ENCODE measurements at places on chromosomes 12 and 14.

- no peak for DNase-seq
Measured at GRCh38 chr14:47332106-47332505, 343.3 kb downstream of the MDGA2 start.

- no peak for DNase-seq
Measured at GRCh38 chr14:101471723-101472517, 89.4 kb upstream of the DIO3 start.

GRCh38 chr12:4269279-4269991 lies 4.1 kb upstream of the CCND2 start:
- DNase-seq: peak; percentile 84

DNA sequence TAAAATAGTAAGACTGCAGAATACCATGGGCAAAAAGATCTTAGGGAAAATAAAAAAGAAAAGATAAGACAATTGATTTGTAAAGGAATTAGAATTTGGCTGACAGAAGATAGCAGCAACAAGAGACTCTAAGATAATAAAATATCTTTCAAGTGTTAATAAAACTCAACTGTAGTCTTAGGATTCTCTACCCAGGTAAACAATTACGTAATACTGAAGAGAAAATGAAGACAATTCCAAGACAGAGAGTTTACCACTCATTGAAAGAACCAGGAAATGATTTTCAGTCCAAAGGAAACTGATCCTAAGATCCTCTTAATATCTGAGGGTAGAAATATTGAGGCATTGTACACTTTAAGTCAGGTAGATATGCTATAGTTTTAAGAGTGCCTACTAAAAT lies 321.1 kb downstream of the CEP128 start:
- DNase-seq: no peak

DNA sequence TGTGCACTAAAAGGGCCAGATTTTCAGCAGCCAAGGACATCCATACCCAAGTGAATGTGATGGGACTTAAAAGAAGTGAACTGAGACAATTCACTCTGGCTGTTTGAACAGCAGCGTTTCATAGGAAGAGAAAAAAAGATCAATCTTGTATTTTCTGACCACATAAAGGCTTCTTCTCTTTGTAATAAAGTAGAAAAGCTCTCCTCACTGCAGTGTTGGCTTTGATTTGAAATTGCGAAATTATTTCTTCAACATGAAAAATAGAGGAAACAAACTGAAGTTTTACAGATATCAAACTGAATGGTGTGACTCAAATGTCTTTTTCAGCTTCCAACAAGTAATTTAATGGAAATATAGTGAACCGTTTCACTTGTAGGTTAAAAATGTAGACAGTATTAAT lies 11.3 kb upstream of the KCNMB4 start:
- DNase-seq: no peak

DNA sequence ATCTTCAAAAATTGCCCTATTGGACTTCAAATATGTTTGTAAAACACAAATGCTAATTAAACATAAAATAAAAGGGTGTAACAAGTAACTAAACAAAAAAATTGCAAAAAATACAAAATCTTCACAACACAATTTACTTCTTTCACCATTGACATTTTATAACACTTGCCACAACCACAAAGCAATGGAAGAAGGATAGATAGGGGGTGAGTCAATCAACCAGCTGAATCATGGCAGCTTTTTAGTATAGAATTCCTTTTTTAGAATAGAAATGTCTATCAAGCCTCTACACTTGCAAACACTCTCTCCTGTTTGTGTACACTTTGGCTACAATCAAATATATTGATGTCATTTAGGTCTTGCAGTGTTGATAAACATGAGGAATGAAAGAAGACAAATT lies 232.7 kb downstream of the SLC16A7 start:
- no peak for DNase-seq

GRCh38 chr12:52280319-52280795 lies 5.9 kb downstream of the KRT86 start:
- no peak for DNase-seq

- DNase-seq: peak; percentile 64
Measured at GRCh38 chr12:50508970-50509663, 4.3 kb downstream of the DIP2B start.

- no peak for DNase-seq
Measured at GRCh38 chr12:54016478-54016964, 7.7 kb downstream of the HOXC8 start.

- no peak for DNase-seq
Measured at GRCh38 chr12:78331181-78331580, 500.5 kb downstream of the NAV3 start.

DNA sequence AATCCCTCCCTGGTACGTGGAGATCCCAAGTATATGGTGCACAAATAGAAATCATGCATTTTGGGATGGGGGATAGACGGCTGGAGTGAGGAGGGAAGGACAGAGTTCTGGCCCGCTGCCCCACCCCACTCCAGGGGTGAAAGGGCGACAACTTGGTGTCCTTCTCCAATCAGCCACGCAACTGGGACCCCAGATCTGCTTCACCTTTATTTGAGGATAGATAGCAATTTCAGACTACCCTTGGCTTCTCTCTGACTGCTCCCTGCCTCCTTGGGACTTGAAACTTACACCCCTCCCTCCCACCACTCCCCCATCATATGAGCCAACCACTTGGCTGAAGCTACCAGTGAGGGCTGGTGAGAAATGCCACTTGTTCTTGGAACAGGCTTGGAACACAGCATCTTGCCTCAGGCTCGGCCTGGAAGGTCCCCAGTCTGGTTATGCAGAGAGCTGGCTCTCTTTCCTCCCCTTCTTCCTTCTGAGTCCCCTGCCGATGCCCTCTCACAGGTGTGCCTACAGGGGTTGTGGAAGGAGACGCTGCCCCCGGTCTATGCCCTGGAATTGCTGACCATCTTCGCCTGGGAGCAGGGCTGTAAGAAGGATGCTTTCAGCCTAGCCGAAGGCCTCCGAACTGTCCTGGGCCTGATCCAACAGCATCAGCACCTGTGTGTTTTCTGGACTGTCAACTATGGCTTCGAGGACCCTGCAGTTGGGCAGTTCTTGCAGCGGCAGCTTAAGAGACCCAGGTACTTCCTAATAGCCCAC lies 8.1 kb downstream of the OAS3 start:
- DNase-seq: no peak

DNA sequence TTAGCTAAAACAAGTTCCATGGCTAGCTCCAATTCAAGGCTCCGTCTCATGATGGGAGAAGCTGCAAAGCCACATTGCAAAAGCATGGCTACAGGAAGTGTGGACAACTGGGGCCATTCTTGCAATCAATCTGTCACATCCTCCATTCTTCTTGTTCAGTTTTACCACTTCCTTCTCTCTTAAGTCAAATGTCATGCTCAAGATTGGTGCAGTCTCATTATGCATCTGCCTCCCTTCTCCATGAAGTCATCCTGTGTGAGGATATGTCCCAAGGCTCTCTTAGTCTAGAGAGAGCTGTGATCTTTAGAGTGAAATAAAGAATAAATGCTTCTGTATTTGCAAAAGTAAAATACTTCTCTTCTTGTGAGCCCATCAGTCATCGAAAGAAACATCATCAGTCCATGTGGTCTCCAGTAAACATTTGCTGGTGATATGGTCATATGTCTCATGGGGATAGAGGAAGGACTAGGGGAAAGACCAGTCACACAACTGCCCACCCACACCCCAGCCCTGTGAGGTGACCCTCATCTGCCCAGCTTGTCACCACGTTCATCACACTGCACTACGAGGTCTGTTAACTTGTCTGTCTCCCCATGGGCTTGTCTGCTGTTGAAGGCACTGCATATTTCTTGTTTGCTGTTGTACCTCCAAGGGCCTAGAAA lies 303.0 kb downstream of the NUAK1 start:
- DNase-seq: no peak

DNA sequence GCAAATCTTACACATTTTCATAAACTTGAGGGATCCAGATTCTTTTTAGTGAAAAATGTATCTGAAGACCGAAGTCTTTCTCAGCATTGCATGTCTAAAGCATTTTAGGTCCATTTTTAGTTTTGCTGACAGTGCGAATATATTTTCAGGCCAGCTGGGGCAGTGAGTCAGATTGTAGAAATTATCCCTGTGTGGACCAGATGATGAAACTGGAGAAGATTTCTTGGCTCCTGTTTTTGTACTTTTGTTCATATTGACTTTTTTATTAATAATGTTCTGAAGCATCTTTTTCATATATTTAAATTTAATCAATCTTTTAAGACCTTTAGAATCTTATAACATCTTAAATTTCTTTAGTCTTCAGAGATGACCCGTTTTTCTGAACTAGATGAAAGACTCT lies 173.1 kb downstream of the FLRT2 start:
- no peak for DNase-seq

GRCh38 chr12:118175823-118176447 lies 40.0 kb downstream of the PEBP1 start:
- no peak for DNase-seq

DNA sequence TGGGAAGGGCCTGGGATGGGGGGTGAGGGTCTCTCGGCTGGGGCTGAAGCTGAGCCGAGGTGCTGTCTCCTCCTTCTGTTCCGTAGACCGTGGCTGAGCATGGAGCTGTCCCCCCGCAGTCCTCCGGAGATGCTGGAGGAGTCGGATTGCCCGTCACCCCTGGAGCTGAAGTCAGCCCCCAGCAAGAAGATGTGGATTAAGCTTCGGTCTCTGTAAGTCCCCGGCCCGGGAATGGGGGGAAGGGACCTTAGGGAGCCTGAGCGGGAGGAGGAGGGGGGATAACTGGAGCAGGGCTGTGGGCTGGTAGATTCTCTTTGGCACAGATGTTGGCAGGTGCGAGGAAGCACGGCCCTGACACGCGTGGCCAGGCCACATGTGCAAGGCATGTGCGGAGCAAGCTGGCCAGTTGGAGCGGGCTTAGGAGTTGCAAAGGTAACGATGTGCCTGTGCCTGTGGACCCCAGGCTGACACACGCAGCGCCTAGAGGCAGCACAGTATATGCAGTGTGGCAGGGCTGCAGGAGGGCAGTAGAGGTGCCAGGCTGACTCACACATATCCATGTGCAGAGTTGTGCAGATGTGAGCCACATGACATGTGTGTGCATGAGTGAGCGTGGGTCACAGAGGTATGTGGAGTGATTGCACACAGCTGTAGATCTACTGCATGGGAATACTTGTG lies 512 bp downstream of the PDE1B start:
- DNase-seq: no peak

DNA sequence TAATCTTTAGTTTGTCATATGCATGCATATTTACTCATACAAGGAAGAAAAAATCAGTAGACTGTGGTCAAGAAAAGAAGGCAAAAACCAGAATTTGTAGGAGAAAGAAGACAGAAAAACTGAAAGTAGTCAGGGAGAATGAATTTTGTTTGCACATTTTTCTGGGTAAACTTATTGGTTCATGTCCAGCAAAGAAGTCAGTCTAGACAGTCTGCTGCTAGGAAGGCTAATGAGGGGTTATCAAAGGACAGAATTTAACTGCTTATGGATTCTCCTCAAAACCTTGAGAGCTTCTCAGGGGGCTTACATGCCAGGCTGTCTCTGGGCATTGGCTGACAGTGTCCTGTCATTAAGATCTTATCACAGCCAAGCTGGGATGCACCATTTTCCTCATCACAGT lies 293.9 kb downstream of the RPAP3 start:
- no peak for DNase-seq

DNA sequence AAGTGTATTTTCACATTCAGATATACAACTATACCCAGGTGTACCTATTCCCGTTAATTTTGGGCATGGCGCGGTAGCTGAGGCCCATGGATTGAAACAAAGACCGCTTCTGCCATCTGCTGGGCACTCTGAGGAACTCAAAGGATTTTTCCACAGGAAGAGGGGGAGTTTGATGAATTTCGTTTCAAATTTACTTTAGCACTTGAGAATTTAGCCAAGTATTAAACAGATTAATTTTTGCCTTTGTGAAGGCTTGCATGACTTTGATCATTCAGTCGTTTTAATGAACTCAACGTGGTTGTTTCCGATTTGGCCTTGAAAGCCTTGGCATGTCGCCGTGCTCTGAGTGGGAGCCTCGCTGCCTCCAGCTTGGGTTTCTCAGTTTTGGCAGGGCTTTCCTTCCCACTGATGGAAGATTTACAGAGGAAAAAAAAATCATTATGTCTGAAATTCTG lies 153.2 kb upstream of the DDHD1 start:
- peak; percentile 40 for DNase-seq

DNA sequence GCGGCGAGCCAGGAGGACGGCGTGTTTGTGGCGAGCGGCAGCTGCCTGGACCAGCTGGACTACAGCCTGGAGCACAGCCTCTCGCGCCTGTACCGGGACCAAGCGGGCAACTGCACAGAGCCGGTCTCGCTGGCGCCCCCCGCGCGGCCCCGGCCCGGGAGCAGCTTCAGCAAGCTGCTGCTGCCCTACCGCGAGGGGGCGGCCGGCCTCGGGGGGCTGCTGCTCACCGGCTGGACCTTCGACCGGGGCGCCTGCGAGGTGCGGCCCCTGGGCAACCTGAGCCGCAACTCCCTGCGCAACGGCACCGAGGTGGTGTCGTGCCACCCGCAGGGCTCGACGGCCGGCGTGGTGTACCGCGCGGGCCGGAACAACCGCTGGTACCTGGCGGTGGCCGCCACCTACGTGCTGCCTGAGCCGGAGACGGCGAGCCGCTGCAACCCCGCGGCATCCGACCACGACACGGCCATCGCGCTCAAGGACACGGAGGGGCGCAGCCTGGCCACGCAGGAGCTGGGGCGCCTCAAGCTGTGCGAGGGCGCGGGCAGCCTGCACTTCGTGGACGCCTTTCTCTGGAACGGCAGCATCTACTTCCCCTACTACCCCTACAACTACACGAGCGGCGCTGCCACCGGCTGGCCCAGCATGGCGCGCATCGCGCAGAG lies 873 bp downstream of the PLXNC1 start:
- DNase-seq: peak; percentile 20

DNA sequence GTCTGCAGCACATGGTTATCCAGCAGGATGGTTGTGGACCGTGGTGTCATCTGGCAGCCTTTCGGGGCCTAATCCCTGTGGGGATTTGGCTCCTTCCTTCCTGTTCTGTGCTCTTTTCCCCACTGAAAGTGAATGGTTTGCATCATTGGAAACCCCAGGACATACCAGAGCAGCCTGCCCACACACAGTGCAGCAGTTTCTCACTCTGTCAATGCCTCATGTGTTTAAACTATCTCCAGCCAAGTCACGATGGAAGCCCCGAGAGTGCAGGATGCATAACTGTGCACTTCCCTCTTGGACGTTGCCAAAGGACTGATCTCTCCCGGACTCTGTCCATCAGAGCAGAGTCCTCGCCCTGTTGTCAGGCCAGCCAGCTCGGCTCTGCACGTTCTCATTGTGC lies 29.0 kb upstream of the AMN start:
- no peak for DNase-seq

DNA sequence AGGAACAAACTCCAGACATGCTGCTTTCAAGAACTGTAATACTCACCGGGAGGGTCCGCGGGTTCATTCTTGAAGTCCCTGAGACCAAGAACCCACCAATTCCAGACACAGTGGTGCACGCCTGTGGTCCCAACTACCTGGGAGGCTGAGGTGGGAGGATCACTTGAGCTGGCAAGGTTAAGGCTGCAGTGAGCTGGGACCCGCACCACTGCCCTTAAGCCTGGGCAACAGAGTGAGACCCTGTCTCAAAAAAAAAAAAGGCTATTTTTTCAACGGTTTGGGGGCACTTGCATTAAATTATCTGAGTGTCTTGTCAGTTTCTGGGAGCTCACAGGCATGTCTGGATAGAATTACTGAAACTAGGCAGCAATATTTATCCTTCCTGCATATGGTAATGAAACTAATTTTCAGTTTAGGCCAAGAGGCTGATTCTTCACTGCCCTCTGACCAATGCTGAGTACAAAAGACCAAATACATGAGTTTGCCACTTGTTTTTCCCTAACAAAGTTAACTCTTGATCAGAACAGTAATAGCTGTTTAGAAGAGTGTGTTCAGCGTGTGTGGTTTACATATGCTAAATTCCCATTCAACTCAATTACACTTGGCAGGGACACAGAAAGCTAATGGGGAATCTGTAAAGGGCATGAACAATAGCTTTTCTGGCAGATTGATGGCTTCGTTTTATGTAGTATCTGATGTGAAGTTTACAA lies 65.8 kb upstream of the RASSF3 start:
- no peak for DNase-seq

Data from bone marrow (tissue), 2 donors.